Gastrocnemius medialis (tissue), 4 donors: ENCODE measurements at places on chromosomes 3 and 15. TPM values are rescaled to one million over a fixed set of nuclear protein-coding genes. Genes with fewer than 3 reads are reported as not detected.

The ADGRG7 gene
- not detected for total RNA-seq

The ITGB5 gene
- 79.7 TPM for total RNA-seq

The UBAP1L gene
- 0.65 TPM for total RNA-seq

GRCh38 chr15:66514586-66514985 is 9.5 kb downstream of the ZWILCH start:
- H3K4me1 ChIP-seq = no peaks in the 10 kb centered on the region
- H3K27me3 ChIP-seq = no peaks in the 10 kb centered on the region
- H3K27ac ChIP-seq = no peak overlapping the region
- H3K36me3 ChIP-seq = no peaks in the 10 kb centered on the region
- no peak overlapping the region for H3K4me3 ChIP-seq
- DNase-seq = no peak

DNA sequence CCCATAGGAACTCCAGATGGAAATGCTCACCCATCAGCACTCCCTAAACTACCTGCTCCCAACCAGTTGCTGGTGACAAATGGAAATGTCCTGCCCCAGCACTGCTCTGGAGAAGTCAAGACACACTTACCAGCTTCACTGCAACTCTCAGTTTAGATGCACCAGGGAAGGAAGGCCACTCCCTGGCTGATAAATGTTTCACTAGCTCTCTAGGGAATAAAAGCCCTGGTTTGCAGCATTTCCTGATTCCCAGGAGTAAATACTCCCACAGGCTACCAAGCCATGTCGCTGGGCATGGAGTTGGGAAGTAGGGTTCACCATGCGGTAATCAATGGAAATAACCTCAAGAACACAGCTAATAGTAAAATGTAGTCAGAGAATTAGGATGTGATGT is 112.0 kb upstream of the NEO1 start:
- no peak for DNase-seq
- H3K4me1 ChIP-seq = no peaks in the 10 kb centered on the region
- H3K4me3 ChIP-seq = no peak overlapping the region

- no peak overlapping the region for H3K27ac ChIP-seq
- H3K4me3 ChIP-seq = no peak overlapping the region
- DNase-seq = no peak
- H3K4me1 ChIP-seq = peaks cover 4% of the 10 kb centered on the region
These were observed 16.0 kb downstream of the STARD9 start for GRCh38 chr15:42591238-42591934.

DNA sequence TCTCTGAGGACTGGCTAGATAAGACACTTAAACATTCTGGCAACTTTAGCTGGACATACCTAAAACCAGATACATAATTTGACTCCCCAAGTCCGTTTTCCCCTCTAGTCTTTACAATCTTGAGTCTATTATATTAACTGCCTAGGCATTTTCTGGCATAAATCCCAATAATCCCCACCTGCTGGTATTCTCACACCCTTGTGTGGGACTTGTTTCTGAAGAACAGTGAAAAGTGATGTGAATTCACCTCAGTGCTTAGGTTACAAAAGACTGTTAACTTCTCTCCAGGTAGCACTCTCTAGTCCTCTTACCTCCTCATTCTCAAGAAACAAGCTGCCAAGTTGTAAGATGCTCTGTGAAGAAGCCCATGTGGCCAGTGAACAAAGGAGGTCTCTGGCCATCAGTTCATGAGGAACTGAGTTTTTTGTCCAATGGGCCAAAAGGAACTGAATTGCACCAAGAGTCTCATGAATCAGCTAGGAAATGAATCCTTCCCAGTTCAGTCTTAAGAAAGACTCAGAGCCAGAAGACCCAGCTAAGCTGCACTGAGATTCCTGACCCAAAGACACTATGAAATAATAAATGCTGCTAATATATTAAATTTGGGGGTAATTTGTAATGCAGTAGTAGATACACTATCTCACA is 4.1 kb downstream of the OSBPL11 start:
- peak overlapping the region; percentile 95 for H3K27ac ChIP-seq
- DNase-seq = no peak
- no peaks in the 10 kb centered on the region for H3K27me3 ChIP-seq
- H3K4me3 ChIP-seq = peak overlapping the region; percentile 85
- peaks cover 53% of the 10 kb centered on the region for H3K4me1 ChIP-seq
- no peaks in the 10 kb centered on the region for H3K36me3 ChIP-seq

- no peaks in the 10 kb centered on the region for H3K36me3 ChIP-seq
- H3K27ac ChIP-seq = no peak overlapping the region
- no peak overlapping the region for H3K4me3 ChIP-seq
These were observed 17.6 kb downstream of the ZDHHC3 start for GRCh38 chr3:44958386-44958785.

- no peak overlapping the region for H3K4me3 ChIP-seq
- peaks cover 25% of the 10 kb centered on the region for H3K4me1 ChIP-seq
- H3K27me3 ChIP-seq = no peaks in the 10 kb centered on the region
- peak; percentile 47 for DNase-seq
- H3K27ac ChIP-seq = no peak overlapping the region
These were observed 44.0 kb downstream of the CHSY1 start for GRCh38 chr15:101207867-101208288.

DNA sequence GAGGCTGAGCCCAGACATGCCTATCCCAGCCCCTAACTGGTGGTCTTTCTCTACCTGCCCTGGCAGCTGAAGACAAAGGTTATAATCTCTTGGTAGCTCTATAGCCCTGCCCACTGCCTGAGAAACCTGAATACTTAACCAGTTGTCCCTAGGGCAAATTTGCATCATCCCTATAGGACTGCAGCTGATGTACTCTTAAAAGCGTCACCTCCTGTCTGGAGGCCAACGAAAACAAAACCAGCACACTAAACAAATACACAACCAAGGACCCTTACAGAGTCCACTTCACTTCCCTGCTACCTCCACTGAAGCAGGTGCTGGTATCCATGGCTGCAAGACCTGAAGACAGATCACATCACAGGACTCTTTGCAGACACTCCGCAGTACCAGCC is 98.0 kb downstream of the KCNAB1 start:
- no peaks in the 10 kb centered on the region for H3K4me1 ChIP-seq
- no peaks in the 10 kb centered on the region for H3K36me3 ChIP-seq
- no peak overlapping the region for H3K4me3 ChIP-seq
- no peak overlapping the region for H3K27ac ChIP-seq
- H3K27me3 ChIP-seq = no peaks in the 10 kb centered on the region
- no peak for DNase-seq

DNA sequence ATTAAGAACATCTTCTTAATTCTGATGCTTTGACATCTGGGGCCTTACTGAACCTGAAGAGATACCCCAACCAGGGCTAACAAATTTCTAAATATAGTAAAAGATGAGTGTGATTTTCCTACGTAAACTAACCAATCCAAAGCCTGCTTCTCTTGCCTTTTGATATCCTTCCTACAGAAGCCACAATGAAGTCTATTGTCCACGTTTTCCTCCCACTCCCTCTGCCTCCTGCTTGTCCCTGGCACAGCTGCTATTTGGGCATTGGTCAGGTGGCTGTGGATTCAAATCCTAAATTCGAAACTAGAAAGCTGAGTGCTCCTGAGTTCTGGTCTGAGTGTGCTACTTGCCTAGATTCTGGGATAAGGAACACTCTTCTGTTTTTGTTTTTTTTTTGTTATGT is 17.4 kb upstream of the MKRN3 start:
- DNase-seq = no peak
- no peaks in the 10 kb centered on the region for H3K36me3 ChIP-seq
- no peak overlapping the region for H3K27ac ChIP-seq
- H3K4me1 ChIP-seq = no peaks in the 10 kb centered on the region
- H3K27me3 ChIP-seq = no peaks in the 10 kb centered on the region
- no peak overlapping the region for H3K4me3 ChIP-seq

DNA sequence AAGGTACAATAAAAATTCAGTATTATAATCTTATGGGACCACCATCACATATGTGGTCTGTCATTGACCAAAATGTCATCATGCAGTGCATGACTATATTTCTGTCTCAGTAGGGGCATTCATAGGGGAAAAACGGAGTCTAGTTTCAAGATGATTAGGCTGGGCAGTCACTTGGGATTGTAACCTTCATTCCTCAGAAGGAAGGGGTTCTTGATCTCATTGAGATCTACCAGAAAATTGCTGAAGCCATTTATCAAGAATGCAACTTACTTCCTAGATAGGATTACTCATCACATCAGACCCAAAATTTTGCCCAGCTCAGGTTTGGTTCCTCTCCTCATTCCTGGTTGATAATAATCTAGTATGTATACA is 37.3 kb downstream of the BTD start:
- peak overlapping the region; percentile 87 for H3K27ac ChIP-seq
- H3K4me1 ChIP-seq = peaks cover 56% of the 10 kb centered on the region
- H3K4me3 ChIP-seq = no peak overlapping the region
- peaks cover 3% of the 10 kb centered on the region for H3K36me3 ChIP-seq
- no peaks in the 10 kb centered on the region for H3K27me3 ChIP-seq
- DNase-seq = no peak

- no peak overlapping the region for H3K27ac ChIP-seq
- no peak for DNase-seq
- no peak overlapping the region for H3K4me3 ChIP-seq
- H3K4me1 ChIP-seq = no peaks in the 10 kb centered on the region
These were observed 92.8 kb upstream of the TNFSF10 start for GRCh38 chr3:172616031-172616461.
